T-helper 1 cell (primary cell): ENCODE measurements at places on chromosomes 13 and 19.
A peak's percentile ranks its signal among the peaks of the same experiment; 100 is the strongest.

GRCh38 chr13:32736648-32737047, 150.4 kb downstream of the PDS5B start:
- DNase-seq: no peak

DNA sequence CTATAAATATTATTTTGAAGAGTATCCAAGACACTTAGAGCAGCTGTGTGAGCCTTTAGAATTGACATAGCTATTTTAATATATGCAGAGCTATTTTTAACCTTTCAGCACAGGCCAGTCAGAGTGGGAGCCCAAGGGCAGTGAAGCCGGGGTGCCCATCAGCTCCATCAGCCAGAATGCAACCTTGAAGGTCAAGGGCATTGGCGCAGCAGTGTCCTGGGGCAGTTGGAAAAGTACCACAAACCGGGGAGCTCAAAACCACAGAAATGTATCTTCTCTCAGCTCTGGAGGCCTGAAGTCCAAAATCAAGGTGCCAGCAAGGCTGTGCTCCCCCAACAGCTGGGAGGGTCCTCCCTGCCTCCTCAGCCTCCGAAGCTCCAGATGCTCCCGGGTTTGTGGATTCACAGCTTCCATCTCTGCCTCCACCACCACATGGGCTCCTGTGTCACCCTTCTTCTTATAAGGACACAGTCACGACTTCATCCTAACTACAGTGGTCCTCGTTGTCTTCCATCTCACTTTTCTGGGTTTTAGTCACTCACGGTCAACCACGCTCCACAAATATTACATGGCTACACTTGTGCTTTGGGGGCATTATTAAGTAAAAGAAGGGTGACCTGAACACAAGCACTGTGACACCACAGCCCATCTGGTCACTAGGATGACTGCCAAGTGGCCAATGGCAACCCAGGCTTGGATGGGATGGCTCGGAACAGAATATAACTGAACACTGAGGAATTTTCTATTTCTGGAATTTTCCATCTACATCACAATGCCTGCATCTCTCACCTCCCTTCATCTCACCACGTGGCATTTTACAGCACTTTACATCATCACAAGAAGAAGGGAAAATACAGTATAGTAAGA, 15.9 kb upstream of the GAS6 start:
- DNase-seq: no peak

DNA sequence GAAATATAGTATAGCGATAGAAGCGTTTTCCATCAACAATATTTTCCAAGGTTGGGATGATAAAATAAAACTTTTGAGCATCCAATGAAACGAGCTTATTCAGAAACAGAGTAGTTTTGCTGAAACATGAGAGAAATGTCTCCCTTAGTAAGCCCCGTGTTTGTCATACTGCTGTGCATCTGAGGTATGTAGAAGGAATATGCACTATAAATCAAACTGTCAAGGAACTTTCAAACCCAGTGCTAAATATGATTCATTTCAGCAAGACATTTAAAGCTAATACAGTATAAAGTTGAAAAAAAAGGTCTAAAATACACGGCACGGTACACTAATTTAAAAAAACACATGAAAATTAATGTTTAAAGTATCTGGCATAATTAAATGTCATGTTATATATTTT, 546.2 kb downstream of the SLITRK5 start:
- no peak for DNase-seq

- DNase-seq: no peak
These were observed 197.0 kb downstream of the PCDH9 start for GRCh38 chr13:67033170-67033569.

DNA sequence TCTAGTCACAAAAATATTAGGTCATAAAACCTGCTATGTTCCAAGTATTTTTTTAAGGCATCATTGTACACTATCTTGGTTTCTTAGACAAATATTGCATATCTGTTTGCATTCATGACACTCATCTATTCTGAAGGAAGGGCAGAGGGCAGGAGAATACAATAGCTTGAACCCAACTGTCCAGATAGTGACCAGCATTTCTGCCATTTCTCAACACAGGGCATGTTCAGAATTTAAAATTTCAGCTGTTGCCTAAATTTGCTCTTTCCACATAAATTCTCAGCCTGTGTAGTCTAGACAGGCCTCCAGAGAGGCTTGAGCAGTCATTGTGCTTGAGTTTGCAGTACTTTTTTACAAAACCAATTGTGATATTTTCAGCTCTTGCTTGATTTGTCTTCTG, 119.5 kb downstream of the ZAR1L start:
- DNase-seq: no peak

DNA sequence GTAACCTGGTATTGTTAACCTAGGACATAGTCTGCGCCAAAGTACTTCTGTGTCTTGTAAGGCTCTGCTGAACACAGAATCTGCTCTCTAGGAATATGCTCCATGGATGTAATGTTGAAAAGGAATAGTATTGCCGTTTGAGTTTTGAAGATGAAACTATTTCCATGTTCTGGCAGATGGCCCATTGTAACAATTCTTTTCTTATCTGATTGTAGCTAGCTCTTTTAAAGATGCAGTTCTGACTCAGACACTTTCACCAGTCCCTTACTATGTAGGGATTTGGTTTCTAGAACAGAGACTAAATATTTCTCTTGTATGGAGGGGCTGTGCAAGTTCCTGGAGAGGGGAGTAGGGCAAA, 185.6 kb downstream of the MTUS2 start:
- DNase-seq: no peak

DNA sequence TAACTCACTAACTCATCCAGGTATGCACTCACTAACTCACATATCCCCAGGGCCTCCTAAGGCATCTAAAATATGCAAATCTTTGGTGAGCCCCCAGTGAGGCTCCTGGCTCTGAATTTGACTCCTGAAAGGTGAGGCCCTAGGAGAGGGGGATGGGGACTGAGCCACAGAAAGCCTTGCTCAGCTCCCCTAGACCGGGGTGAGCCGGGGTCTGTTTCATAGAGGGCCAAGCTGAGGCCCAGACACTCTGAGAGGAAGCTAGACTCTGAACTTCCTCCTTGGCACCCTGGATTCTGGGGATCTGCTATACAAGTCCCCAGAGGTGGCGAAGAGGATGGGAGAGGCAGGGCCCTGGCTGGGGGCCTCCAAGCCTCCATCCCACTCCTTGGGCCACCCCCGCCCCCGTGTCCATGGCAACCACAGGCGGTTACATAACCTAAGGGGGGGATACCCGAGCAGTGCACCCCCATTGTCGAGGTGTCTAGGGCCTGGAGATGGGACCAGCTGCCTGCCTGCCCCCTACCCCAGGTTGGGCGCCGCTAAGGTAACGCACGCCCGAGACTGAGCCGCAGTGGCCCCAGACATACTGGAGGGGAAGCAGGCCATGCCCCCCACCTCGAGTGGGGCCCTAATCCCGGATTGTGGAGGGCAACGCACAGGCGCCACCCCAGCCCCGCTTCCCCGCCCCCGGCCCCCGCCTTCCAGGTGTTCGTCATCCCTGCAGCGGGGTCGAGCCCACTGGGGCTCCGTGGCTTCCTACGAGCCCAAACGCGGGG, 646 bp downstream of the ABHD8 start:
- no peak for DNase-seq

- no peak for DNase-seq
These were observed 669.1 kb downstream of the PCDH9 start for GRCh38 chr13:66560991-66561390.

GRCh38 chr19:38736036-38736412, 8.2 kb downstream of the CAPN12 start:
- DNase-seq: peak; percentile 34

DNA sequence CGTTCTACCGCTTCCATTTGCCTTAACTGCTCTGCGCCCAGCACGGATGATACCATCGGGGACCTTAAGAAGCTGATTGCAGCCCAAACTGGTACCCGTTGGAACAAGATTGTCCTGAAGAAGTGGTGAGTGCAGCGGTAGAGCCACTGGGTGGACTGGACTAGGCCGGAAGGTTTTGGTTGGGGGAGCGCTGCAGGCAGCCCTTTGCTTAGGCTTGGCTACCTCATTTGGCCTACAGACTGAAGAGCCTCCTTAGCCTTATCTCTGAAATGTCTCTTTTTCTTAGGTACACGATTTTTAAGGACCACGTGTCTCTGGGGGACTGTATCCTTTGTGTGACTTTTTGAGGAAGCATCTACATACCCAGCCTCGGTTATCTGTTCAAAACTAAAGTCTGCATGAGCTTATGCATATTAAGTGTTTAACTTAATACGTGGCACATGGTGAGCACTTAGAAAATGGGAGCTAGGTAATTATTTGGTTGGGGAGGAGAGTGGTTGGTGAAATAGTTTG, 889 bp downstream of the UBL5 start:
- DNase-seq: no peak

DNA sequence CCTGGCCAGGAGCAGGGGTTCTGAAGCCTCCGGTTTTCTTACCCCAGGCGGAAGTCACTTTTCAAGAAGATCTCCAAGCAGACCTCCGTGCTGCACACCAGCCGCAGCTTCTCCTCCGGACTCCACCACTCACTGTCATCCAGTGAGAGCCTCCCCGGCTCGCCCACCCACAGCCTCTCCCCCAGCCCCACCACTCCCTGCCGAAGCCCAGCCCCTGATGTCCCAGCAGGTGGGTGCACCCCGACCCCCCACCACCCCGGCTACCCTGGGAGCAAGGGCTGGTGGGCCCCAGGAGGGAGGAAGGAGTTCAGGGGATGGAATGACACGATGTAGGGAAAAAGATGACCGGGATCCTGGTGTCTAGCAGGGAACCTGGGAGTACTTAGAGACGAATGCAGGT, 5.6 kb upstream of the PIK3R2 start:
- no peak for DNase-seq

- no peak for DNase-seq
These were observed 534.4 kb downstream of the IRS2 start for GRCh38 chr13:109251956-109252355.

DNA sequence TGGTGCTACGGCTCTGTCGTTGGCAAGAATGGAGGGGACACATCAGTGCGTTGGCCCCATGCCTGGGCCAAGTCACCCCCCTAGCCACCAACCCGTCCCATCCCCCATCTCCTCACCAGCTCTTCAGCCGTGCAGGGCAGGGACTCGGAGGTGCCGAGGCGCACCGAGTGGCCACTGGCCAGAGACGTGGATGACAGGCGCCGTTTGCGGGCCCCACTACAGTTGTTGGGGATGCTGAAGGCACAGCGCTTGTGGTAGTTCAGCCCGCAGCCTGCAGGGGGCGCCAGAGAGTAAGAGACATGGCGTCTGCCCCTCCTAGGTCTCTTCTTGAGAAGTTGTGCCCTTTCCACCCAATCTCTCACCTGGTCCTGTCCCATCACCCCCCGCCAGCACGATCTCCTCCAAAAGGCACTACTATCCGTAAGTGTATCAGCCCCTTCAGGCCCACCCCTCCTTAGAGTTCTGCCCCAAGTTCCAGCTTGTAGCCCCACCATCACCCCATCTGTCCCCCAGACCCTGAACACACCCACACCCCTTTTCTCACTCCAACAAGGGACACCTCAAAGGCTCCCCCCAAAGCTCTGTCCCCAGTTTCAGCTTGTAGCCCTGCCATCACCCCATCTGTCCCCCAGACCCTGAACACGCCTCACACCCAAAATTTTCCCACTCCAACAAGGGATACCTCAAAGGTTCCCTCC, 12.4 kb downstream of the PRKD2 start:
- peak; percentile 70 for DNase-seq

DNA sequence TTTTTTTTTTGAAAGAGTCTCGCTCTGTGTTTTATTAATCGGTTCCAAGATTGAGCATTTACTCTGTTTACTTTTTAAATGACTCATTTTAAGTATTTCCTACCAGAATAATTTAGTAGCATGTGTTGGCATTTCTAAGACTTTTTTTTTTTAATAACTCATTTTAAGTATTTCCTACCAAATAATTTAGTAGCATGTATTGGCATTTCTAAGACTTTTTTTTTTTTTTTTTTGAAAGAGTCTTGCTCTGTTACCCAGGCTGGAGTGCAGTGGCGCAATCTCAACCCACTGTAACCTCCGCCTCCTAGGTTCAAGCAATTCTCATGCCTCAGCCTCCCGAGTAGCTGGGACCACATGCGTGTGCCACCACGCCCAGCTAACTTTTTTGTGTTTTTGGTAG, 13.1 kb downstream of the SETDB2 start:
- DNase-seq: no peak

GRCh38 chr13:40597735-40598365, 68.6 kb downstream of the FOXO1 start:
- DNase-seq: no peak

- no peak for DNase-seq
These were observed 2.5 kb downstream of the SSC5D start for GRCh38 chr19:55490478-55491432.

DNA sequence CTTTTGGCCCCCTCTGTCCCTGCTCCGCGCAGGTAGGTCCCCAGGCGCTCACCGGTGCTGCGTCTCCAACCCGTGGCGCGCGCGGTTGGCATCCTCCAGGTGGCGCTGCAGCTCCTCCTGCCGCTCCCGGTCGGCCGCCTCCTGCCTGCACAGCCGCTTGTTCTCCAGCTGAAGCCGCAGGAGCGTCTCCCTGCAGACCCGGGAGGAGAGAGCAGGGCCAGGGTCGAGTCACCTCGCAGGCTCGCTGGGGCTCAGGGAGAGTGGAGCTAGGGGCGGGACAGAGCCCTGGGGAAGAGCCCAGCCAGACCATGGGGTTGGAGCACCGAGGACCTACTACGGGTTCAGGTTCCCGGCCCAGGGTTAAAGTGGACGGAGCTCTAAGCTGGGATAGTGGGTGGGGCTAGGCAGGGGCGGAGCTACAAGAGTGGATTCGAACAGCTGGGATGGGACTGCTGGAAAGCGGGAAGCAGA, 9.3 kb downstream of the HOOK2 start:
- DNase-seq: peak; percentile 68

- DNase-seq: no peak
These were observed 461 bp upstream of the HSPB6 start for GRCh38 chr19:35757231-35757748.

- no peak for DNase-seq
These were observed 52.3 kb upstream of the PARP4 start for GRCh38 chr13:24564881-24565280.

DNA sequence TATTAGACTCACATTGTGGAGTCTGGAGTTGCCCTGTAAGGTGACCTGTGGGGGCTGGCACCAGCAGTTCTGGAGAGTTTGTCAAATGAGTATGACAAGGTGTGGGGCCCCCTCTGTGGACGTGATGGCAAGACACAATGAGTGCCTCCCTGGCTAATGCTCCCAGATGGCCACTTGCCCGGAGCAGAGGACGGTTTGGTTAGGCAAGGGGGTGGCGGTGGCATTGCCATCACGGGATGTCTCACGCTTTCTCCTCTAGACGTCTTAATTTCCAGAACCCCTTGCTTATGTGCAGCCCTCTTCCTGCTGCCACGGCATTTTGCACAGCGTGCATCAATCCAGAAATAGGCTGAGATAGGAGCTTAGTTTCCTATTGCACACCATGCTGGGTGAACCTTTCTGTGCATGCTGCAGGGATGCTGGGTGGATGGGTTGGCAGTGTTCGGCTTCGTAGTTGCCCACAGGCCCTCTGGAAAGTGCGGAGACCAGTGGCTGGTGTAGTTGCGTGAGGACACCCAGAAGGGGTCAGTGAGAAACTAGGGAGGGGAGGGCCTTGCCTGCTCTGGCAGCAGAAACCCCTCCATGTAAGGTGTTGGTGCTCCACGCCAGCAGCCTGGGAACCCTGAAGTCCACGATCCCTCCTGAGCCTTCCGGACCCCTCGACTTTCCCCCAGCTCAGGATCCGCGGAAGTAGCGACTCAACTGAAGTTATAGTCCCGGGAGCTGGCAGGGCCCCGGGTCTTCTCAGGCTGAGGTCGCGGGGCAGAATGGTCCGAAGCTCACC, 18.1 kb upstream of the LRP3 start:
- DNase-seq: no peak
